ENCODE measurements at places on chromosomes 2 and 18.

GRCh38 chr2:109279243-109279860 is 150.3 kb downstream of the SH3RF3 start:
- DNase-seq: no peak

DNA sequence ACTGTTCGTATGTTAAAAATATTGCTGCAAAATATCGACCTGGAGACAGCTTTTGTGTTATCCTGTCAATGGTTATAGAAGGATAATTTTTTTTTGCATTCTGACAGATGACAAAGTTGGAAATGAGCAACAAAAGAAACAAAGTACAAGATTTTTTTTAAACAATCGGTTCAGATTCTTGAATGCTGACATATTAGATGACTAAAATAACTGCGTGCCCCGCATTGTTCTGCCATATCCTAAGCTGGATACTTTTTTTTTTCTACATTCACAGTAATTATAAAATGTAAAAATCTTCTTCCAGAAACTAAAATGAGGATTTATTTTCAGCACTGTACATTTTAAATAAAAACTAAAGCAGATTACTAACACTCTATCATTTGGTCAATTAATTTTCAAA is 67.1 kb downstream of the ABCG8 start:
- DNase-seq: no peak

DNA sequence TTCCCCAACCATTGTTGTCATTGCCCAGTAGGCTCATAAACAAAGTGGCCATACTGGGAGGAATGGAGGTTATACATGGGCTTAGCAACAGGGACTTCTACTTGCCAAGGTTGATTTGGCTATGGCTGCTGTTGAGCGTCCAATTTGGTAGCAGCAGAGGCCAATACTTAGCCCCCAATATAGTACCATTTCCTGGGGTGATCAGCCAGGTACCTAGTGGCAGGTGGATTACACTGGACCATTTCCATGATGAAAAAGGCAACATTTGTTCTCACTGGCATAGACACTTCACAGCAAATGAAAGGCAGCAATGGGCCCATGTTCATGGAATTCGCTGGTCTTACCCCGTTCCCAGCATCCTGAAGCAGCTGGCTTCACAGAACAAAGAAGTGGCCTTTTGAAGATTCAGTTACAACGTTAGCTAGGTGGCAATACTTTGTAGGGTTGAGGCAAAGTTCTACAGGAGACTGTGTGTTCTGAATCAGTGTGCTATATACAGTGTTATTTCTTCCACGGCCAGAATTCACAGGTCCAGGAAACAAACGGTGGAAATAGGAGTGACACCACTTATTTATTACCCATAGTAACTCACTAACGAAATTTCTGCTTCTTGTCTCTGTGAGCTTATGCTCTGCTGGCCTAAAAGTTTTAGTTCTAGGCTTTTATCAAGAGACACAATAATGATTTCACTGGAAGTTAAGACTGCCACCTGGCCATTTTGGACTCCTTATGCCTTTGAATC is 37.5 kb downstream of the FBXO11 start:
- DNase-seq: no peak

DNA sequence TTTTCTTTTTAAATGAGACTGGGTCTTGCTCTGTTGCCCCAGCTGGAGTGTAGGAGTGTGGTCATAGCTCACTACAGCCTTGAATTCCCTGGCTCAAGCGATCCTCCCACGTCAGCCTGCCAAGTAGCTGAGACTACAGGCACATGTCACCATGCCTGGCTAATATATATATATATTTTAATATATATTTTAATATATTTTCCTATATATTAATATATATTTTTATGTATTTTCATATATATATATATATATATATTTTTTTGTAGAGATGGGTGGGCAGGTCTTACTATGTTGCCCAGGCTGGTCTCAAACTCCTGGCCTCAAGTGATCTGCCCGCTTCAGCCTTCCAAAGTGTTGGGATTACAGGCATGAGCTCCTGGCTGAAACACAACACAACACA is 144.5 kb upstream of the GATA6 start:
- DNase-seq: no peak

DNA sequence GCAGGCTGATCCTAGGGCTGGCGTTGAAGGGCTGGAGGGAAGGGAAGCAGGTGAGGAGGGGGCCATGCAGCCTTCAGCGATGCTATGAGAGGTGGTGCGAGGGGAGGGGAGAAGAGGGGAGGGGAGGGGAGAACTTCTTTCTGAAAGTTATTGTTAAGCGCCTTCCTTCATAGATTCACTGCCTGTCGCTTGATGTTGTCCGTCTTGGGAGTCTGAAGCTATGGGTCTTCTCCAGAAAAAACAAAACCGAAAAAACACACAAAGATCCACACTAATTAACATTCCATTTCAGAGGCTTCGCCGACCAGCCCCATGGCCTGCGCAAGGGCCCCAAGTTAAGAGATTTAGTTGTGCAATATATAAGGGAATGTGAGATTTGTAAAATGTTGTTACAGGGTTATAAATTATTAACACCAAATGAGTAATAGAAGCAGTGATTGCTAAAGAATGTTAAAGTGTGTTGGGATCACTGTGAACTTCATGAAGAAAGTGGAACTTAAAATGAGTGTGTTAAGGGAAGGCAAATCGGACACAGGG is 758 bp downstream of the CFAP221 start:
- no peak for DNase-seq

DNA sequence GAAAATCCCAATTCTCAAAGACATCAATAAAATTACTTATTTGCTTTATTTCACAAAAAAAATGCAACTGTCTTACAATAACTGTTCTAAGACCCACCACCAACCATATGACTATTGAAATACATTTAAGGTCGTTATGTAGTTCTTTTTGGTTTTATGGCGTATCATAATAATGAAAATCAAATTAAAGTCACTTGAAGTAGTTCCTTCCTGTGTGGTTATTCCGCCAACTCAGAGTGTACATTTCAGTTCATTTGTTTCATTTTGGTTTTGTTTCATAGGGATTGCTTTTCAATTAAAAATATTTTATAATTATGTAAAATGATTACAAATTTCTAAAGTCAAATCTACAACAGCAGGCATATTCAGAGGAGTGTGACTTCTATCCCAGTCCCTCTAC is 45.9 kb upstream of the AAK1 start:
- DNase-seq: no peak

DNA sequence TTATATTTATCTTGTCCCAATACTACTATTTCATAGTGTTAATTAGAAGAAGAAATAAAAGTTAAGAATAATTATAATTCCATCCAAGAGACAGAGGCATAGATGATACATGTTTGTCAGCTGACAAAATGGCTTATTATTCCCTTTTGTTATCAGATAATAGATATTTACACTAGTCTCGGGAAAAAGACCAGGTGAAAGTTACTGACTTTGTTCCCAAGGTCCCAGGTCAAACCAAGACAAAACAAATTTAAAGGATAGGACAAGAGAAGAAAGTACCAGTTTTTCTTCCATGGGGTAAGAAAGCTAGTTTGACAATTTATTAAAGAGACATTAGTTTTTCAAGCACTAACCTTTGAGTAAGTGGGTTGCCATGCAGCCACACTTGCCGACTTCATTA is 73.2 kb downstream of the TTN start:
- DNase-seq: no peak

GRCh38 chr2:200259577-200259957 is 46.9 kb upstream of the SPATS2L start:
- DNase-seq: no peak

- DNase-seq: no peak
These were observed 297.7 kb upstream of the SYT4 start for GRCh38 chr18:43574974-43575373.

GRCh38 chr2:173793709-173794565 is 171.2 kb downstream of the SP3 start:
- no peak for DNase-seq

DNA sequence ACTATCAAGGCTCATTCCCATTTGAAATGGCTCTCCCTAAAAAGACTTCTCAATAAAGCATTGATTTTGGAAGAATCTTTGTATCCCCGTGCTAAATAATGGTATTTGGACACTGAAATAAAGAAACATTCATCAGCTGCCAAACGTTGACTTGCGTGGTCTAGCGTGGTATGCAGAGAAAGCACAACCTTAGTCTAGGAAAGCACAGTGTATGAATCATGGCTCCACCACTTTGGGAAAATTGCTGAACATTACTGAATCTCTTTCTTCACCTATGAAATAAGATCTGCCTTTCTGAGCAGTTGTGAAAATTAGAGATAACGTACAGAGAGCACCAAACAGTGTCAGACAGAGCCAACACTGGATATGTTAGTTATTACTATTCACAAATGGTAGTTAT is 353.9 kb downstream of the SS18 start:
- no peak for DNase-seq

- DNase-seq: no peak
These were observed 18.7 kb downstream of the TMEM178A start for GRCh38 chr2:39684464-39684863.

DNA sequence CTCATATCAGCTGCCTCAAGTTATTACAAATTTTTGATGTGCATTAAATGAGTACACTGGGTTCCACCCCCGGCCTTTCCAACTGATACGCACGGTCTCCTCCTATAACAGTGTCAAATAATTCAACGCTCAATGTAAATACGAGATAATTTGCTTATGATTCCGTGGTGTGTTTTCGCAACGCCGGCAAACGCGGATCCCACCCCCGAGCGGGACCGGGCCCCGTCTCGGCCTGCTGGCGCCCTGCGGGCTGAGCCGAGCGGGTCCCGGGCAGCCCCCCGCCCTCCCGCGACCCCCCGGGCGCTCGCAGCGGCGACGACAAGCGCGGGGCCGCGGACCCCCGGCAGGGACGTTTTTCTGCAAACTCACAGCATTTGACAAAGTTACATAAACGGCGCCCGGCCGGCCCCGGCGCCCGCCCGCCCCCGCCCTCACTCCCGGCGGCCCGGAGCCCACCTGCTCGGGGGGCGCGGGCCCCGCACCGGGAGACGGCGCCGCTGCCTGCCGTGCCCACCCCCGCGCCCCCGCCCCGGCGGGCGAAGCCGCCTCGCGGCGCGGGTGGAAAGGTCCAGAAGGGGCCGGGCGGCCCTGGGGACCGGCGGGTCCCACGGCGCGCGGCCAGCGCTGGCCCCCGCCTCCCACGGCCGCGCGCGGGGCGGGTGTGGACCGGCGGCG is 762 bp downstream of the HDAC4 start:
- DNase-seq: no peak

GRCh38 chr18:22432657-22433137 is 15.0 kb upstream of the CTAGE1 start:
- DNase-seq: no peak

DNA sequence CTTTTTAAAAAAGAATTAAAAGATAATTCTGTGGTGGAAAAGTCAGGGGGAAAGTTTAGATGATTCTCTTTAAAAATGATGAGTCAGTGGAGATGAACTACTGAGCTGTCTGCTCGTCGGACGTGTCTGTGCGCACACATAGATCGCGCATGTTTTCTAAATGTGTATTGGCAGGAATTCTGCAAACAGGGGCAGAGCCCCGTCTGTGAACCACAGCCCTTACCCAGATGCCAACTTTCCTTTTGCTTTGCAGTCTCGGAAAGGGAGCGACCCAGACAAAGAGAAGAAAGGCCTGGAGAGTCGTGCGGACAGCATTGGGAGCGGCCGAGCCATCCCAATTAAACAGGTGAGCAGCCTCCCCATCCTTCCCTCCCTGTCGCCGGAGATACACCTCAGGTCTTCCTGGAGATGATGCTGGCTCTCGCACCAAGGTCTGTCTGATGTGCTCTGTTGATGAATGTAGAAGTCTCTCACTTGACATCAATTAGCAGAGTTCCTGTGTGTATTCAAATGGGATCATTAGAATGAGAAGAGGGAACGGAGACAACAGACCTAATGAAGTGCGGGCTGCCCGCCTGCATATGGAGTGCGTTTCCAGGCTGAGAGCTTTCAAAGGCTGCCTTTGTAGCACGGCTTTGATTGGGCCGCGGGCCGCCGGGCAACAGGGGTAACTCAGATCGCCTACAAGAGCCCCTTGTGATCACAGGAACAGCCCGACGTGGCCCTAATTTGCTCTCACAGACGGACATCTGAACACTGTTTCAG is 313.3 kb downstream of the AGAP1 start:
- no peak for DNase-seq

DNA sequence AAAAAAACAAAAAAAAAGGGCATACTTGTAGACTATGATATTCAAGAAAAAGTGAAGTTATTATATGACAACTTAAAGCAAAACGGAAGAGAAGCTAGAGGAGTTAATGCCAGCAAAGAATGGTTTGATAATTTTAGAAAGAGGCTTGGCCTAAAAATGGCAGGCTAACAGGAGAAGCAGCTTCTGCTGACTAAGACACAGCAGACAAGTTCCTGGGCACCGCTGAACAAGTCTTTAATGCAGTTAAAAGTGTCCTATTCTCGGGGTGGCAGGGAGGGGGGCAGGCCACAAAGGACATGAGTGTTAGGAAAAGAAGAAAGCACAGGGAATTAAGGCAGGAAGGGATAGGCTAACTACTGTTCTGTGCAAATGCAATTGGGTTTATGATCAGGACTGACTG is 50.3 kb upstream of the GAREM2 start:
- DNase-seq: no peak

DNA sequence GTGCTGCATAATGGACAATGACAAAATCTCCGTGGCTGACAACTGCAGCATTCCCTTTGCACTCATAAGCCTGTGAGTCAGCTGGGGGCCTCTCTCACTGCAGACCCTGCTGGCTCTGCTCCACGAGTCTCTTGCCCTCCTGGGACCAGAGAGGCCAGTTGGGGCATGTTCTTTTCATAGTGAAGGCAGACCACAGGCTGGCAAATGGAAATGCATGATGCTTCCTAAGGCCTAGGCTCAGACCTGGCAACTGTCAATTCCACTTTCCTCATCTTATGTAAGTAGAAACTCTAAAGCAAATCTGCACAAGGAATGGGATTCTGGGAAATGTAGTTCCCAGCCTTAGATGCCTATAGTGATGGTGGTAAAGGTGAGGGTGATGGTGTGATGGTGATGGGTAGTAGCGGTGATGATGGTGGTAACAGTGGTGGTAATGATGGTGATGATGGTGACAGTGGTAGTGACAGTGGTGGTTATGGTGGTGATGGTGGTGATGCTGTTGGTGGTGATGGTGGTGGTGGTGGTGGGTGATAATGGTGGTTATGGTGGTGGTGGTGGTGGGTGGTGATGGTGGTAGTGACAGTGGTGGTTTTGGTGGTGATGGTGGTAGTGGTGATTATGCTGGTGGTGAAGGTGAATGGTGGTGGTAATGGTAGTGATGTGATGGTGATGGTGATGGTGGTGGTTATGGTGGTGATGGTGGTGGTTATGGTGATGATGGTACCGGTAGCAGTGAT is 185.8 kb upstream of the ARL4C start:
- DNase-seq: no peak

DNA sequence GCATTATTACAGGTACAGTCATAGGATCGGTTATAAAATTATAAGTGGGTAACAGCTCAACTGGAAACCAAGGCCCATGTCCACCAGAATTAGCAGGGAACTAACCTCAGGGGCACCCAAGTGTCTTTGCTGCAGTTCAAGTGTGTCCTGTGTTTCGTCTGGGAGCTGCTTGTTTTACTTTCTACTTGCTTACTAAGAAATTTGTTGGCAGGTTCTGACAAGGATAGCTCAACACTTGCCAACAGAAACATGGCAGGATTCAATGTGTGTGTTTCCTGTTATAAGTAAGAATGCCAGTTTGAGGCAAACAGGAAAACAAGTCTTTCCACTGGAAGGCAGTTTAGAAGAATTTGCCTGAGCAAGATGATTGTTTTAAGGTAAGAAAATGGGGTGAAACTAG is 104.5 kb downstream of the EPHA4 start:
- DNase-seq: no peak
